ENCODE measurements at places on chromosomes 11 and 22.

GRCh38 chr11:77724636-77725035 lies 87.0 kb upstream of the CLNS1A start:
- DNase-seq = no peak

GRCh38 chr11:11311169-11311568 lies 41.9 kb downstream of the CSNK2A3 start:
- no peak for DNase-seq

DNA sequence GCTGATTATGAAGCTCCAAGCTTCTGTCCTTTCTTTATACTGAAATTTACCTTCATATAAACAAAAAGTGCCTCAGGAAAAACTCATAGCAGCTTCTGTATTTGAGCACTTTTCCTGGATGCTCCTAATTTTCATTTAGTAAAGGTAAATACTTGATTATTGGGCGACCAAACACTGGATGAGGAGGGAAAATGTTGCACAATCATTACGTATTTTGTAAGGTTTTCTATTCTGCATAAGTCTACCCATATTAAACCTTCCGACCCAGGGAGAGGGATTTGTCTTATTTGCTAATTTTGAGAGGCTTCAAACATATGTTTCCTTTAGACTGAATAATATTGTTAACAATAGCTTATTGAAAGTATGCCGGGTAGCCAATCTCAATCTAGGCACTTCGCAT lies 4.3 kb upstream of the SLC6A5 start:
- DNase-seq = no peak

- DNase-seq = no peak
Measured at GRCh38 chr11:2825889-2826678, 59.5 kb downstream of the CDKN1C start.

DNA sequence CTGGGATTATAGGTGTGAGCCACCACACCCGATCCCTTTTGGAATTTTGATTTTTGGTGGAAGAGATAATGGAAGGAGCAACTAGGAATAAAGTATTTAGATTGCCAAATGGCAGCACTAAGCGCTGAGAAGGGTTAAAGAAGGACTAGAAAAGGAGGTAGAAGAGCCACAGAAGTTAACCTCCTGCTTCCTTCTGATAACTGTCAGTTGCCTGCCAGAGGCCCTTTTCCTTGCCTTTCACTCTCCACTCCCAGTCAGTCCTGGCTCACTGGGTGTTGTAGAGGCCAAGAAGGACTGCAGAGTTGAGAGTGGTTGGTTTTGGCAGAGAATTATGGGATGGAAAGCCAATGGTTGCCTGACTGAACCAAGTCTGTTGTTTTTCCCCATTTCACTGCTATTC lies 19.3 kb downstream of the ZC3H12C start:
- DNase-seq = no peak

DNA sequence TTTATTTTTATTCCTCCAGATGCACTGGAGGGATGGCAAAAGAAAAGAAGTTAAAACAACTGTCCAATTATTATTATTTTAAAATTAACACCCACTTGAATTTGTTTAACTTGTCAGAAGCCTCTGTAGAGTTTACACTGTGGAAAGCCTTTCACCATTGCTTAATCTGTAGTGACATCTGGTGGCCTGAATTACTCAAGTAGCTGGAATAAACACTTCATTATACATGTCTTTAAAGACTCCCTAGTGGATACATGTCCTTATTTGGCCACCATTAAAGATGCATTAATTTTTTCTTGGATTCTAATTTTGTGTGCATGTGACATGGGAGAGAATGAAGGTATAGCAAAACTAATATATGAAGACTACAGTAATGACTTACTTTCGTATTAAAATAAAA lies 1496.5 kb downstream of the FAM181B start:
- DNase-seq = peak; percentile 2

DNA sequence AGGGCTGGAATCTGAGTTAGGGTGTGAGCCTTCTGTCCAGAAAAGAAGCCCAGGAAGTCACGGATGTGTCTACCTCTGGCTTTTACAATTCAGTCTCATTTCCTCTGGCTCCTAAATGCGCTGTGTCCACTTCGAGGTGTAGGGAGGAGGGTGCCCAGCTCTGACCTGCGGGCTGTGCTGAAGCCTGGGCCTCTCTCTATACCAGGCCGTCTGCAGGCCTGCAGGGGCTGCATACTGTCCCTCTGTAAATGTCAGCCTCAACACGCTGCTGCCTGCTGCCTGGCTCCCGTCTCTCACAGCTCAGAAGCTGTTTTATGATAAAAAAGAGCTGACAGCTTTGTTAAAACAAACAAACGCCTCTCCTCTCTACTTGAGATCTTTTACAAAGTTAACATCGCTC lies 14.5 kb downstream of the ARVCF start:
- no peak for DNase-seq

All from amygdala (tissue), 56 donors.